Amniotic stem cell (primary cell): ENCODE measurements at places on chromosomes 3 and 15.

- DNase-seq = no peak
Observed at GRCh38 chr15:78922527-78922926, 22.3 kb downstream of the CTSH start.

DNA sequence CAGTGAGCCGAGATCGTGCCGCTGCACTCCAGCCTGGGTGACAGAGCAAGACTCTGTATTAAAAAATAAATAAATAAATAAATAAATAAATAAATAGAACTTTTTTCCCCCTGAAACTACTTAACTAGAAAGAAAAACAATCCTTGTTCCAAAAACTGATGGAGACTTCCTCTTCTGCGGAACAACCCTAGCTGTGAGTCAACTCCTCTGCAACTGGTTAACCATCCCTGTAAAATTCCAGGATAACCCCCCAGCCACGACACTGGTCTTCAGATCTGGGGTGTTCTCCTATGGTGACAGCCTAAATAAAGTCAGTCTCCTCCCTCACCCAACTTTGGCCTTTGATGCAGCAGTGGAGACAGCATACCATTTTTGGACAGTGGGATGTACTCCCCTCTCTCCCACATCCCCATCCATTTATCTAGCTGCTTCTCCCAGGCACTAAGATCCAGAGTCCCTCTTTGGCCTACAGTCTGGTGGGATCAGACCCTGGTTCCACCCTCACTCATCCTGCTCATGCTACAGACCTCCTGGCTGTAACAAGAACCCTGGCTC, 352.6 kb downstream of the OCA2 start:
- no peak for DNase-seq

DNA sequence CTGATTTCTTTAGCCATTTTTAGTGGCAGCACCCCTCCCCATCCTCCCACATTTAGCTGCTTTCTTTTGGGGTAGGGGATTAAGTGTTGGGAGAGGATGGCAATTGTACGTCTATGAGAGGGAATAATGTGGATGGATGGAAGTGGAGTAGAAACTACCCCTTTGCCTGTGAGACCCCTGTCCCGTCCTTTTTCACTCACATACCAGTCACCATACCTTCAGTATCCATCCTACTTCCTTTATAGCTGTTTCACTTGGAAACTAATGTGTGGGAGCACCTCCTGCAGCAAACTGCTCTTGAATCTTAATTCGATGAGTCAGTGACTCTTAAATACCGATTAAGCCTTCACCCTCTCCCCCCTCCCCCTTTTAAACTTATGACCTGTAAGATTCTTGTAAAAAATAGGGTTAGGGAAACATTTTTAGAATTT, 730 bp downstream of the SPRED1 start:
- peak; percentile 46 for DNase-seq

- no peak for DNase-seq
Observed at GRCh38 chr15:43132830-43133429, 456 bp upstream of the TMEM62 start.

DNA sequence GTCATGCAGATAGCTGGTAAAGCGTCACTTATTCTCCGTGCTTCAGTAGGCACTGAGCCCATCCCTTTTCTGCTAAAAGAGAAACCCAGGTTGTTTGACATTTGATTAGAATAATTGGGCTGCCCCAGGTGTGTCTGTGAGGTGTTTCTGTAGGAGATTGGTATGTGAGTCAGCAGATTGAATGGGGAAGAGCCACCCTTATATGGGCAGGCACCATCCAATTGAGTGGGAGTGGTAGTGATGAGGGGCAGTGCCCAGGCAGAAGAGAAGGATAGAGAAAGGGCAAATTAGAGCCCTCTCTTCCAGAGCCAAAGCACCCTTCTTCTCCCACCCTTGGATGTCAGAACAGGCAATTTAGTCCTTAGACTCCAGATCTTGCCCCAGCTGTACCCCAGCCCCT, 384.3 kb upstream of the GBE1 start:
- no peak for DNase-seq

DNA sequence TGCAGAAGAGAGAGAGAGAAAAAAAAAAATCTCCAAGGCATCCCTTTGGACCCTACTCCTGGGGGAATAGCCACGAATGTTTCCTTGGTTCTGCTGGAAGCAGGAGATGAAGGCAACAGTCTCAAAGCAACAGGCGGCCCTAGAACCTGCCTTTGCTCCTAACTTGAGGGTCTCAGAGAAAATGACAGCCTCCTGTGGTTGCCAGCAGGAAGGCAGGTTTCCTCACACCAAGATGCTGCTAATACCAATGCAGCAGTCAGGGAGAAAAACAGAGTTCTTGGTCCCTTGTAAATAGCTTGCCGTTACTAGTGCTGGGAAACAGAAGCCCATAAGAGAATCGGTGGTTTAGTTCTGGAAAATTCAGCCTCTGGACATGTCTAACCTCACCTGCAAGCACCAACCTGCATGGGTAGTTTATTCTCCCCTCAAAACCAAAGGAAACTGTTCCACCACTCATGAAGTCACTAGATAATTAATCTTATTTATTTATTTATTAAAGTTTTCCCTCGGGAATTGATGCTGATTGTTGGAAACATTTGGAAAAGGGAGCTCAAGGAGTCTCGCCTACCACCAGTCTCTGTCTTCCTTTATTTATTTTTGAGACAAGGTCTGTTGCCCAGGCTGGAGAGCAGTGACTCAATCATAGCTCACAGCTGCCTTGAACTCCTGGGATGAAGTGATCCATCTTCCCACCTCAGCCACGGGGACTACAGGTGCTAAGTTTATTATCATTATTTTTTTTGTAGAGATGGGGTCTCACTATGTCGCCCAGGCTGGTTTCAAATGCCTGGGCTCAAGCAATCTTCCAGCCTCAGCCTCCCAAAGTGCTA, 883 bp upstream of the FRMD4B start:
- no peak for DNase-seq

- DNase-seq = no peak
Observed at GRCh38 chr3:194508491-194509453, 22.0 kb upstream of the ATP13A3 start.

DNA sequence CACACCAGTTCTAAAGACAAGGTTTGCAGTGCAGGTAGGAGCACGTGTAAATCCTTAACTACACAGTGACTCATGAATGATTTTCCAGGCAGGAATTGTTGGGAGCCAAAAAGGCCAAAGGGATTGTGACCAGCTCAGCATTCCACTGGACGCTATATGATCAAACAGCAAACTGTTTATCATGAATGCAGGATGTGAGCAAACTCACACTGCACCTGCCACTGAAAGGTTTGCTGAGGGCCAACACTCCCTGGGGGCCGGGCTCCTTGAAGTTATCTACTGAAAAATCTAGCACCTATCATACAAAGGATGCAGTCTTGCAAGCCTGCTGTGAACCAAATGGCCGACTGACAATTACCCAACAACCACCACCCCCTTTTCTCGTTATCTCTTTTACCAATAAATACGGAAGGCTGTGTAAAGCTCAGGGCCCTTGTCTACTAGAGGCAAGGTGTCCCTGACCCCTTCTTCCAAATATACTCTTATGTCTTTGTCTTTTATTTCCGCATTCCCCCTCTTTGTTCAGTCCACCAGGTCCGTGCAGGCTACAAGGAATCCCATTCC, 11.5 kb upstream of the DNASE1L3 start:
- DNase-seq = no peak

GRCh38 chr3:140128217-140128616, 193.2 kb downstream of the CLSTN2 start:
- DNase-seq = no peak

- peak; percentile 57 for DNase-seq
Observed at GRCh38 chr3:158918008-158918407, 116.2 kb downstream of the MFSD1 start.

- no peak for DNase-seq
Observed at GRCh38 chr15:28876845-28877185, 9.0 kb upstream of the APBA2 start.

DNA sequence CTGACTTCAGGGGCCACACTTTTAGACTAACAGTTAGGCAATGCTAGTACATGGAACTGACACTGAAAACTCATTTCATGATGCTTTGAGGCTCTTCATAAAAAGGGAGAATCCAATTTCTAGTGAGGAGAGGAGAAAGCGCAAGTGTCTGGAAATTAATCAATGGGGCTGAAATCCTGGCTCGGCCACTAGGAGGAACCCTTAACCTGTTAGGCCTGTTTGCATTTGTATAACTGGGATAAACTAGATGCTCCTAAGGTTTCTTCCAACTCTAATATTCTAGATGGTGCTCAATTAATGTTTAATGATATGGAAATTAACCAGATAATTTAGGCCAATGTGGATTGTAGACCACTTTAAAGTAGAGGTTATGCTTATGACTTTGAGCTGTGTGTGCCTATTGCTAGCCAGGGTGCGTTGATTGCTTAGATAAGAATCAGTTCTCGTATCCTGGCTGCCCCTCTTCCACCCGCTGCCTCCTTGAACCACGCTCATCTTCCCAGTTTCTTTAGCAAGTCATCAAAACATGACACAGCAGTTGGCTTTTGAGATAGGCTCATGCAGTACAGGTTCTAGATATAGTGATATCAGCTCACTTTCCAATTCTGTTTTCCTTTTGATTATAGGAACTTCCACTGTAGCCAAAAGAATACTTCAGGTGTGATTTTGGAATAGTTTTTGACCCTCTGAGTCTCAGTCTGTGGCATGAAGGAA, 16.8 kb upstream of the CRBN start:
- no peak for DNase-seq

DNA sequence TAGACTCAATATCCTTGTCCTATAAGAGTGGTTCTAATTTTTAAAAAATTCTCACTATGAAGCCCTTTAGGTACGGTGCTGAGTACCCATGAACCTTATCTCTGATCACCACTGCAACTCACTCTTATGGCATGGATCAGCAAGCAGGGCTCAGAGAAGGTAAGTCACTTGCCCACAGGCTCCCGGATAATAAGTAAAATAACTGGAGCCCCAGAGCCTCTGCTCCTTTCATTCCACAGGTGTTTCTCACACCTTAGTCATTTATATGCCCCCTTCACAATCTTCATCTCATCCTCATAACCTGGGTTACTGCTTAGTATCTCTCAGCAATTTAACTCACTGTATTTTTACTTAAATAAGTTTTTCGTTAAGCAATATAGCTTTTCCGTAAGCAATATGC, 28.4 kb upstream of the AKAP13 start:
- no peak for DNase-seq

DNA sequence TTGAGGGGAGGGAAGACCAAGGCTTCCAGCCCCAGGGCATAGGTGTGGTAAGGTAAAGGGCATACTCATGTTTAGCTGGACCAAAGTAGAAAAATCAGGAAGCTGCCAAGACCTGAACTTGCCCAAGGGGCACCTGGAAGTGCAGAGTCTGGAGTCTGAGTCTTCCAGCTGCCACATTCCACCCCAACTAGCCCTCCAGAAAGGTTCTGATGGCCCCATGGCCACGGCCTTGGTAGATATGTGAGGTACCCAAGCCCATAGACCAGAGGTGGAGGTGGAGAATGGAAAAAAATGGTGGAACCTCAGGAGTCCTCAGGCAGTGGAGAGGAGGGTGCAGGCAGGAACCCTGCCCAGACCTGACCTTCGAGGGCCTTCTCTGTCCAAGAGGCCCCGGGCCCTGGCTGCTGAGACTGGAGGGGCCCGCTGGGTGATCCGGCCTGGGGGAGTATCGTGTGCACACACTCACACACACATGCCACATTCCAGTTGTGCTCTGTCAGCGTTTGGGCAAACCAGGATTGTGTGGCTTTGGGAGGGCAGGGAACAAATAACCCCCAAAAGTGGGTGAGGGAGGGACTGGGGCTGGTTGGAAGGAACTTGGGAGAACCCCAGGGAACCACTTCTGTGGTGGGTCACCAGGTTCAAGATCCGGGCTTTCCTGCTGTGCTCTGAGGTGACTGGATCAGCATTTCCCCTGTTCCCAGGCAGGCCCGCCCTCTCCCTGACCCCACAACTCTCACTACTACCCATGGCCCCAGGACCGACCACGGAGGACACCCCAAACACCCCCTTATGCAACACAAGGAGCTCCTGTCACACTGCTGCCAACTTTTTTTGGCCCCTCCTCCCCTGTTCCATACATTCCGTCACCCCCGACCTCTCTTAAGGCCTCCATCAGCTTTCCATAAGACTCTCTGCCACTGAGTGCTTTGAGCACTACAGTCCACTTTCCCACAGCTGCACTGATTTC, 11.6 kb downstream of the MYL3 start:
- no peak for DNase-seq

- no peak for DNase-seq
Observed at GRCh38 chr3:194607592-194608389, 25.4 kb downstream of the TMEM44 start.

DNA sequence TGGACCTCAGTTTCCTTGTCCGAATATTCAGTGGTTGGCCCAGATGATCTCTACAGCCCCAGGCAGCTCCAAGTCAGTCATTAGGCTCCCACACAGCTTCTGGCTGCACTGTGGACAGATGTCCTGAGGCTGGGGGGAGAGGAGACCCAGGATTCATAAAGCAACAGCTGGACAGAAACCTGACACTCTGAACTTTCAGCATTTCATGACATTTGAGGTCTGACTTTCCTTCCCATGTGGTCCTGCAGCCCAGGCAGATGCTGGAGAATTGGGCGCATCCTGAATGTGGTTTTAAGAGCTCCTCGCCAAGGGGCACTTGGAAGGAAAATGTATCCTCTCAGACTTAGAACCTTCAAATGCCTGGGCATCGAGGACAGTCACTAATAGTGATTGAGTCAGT, 307.6 kb upstream of the LRRFIP2 start:
- DNase-seq = no peak

DNA sequence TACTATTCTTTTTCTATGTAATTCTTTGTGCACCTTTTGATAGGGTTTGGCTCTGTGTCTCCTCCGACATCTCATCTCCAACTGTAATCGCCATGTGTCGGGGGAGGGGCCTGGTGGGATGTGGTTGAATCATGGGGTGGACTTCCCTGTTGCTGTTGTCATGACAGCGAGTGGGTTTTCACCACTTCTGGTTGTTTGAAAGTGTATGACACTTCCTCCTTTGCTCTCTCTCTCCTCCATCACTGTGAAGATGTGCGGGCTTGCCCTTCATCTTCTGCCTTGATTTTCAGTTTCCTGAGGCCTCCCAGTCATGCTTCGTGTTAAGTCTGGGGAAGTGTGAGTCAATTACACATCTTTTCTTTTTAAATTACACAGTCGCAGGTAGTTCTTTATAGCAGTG, 225.8 kb upstream of the DPPA4 start:
- DNase-seq = no peak

DNA sequence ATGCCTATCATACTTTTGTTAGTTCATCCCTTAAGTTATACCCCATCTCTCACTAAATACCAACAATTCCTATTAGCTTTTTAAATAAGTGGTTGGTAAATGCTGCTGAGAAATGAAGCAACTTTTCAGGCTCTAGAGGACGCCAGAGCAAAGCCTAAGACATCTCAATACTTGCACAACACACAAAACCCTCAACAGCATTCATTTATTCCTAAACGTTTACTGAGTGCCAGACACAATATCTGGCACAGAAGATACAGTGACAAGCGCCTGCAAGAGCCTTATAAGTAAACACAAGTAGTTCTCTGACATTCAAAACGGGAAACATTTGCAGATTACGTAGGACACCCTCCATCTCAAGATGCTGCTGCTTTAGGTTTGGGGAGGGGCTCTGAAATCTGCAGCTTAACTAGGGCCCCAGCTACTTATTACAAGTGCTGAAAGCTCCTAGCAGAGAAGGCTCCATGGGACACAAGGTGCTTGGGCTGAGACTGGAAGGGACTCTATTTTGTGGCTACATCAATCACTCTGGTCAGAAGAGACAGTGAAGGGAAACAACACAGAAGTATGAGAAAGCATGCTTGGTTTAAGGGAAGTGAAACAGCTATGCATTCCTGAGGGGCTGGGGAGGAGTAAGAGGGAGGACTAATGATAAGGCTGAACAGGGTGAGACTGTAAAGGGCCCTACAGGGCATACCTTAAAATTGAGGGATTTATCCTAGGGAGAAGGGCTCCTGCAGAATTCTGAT, 311.3 kb downstream of the PLCL2 start:
- no peak for DNase-seq

- no peak for DNase-seq
Observed at GRCh38 chr3:143332026-143332425, 212.5 kb downstream of the CHST2 start.
